ENCODE measurements at places on chromosomes 16 and 17.

- no peak for DNase-seq
Measured at GRCh38 chr17:75623386-75623785, 9.8 kb upstream of the SMIM5 start.

GRCh38 chr16:2584729-2585650 is 47.2 kb downstream of the PDPK1 start:
- peak; percentile 22 for DNase-seq

- DNase-seq: peak; percentile 99
Measured at GRCh38 chr17:44070455-44071197, at the start of gene G6PC3. TSS of gene G6PC3 (plus strand) at chr17:44070735. CDS start at chr17:44070966, 231 bp downstream.

DNA sequence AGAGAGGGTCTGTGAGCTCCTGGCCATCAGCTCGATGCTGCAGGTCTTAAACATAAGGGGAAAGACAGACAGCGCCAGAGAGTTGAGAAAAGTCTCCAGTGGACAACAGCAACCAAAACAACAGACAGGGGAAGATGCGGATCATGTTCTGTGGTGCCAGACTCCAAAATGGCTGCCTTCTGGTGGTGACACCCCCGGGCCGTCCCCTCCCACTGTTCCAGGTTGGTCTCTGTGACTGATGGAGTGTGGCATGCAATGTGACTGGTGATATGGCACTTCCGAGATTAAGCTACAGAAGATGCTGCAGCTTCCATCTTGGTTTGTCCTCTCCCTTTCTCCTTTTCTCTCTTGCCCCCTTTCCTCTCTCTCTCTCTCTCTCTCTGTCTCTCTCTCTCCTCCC is 40.4 kb upstream of the RBFOX3 start:
- no peak for DNase-seq

DNA sequence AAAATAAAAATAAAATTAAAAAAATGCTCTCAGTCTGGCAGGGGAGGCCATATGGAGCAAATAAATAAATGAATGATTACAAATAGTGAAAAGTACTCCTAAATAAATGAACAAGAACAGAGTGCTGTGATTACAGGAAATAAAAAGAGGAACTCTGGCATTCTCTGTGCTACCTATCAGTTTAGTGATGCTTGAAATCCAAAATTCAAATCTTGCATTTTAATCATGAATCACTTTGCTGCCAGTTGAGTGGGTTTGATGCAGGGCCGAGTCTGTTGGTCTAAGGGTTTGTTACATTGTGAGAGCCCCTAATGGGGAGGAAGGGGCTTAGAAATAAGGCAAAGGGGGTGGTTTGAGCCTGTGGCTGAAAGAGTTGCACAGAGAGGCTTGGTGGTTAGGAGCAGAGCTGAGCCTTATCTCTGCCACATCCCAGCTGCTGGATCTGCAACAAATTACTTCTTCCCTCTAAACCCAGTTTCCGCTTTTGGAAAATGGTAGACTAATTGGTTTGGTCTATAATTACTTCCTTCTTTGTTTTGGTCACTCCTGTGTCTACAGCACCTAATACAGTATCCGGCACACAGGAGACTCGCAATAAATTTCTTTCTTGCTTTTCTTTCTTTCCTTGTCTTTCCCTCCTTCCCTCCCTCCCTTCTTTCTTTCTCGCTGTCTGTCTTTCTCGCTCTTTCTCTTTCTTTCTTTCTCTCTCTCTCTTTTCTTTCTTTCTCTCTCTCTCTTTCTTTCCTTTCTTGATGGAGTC is 6.3 kb upstream of the ABCC1 start:
- DNase-seq: no peak

- DNase-seq: no peak
Measured at GRCh38 chr17:31273516-31273915, 23.5 kb downstream of the OMG start.

GRCh38 chr17:37430051-37430627 is 23.5 kb downstream of the TADA2A start:
- DNase-seq: no peak

DNA sequence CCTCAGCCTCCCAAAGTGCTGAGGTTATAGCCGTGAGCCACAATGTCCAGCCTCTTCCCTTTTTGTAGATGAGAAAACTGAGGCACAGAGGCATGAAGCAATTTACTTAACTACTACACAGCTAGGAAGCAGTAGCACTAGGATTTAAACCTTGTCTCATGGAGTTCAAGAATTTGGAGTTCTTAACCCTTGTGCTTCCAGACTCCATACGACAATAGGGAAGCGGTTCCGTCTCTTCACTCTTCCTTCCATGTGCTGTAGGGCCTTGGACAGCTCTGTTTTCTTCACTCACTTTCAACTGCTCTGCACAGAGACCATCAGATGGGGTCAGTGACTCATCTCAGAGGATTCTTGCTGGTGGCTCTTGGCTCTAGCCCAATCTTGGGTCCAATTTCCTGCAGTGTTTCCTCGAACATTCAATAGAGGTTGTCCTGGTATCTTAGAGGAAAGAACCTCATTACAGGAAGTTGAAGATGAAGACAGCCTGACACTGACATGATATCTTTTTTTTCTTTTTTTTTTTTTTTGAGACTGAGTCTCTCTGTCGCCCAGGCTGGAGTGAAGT is 19.3 kb downstream of the ITGAL start:
- DNase-seq: peak; percentile 34

GRCh38 chr17:71188811-71189492 is 931.9 kb upstream of the SOX9 start:
- DNase-seq: no peak
